ENCODE measurements at places on chromosomes 1 and 21.

- no peak for DNase-seq
Observed at GRCh38 chr1:3480369-3480719, 25.9 kb downstream of the ARHGEF16 start.

DNA sequence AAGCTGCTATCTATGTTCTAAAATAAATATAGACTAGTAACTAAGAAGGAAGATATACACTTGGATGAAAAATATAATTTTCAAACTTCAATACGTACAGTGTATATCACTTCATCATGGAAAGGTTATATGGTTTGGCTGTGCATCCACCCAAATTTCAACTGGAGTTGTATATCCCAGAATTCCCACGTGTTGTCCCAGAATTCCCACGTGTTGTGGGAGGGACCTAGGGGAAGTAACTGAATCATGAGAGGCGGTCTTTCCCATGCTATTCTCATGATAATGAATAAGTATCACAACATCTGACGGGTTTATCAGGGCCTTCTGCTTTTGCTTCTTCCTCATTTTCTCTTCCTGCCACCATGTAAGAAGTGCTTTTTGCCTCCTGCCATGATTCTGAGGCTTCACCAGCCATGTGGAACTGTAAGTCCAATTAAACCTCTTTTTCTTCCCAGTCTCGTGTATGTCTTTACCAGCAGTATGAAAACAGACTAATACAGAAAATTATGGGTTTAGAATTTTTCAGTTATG is 10.7 kb downstream of the NEGR1 start:
- no peak for DNase-seq

GRCh38 chr1:26276432-26276838 is 3.5 kb upstream of the SH3BGRL3 start:
- peak; percentile 11 for DNase-seq

GRCh38 chr1:174466607-174467006 is 18.8 kb downstream of the GPR52 start:
- peak; percentile 25 for DNase-seq

Measured in H9 (cell line).